ENCODE measurements at places on chromosomes 6 and 20. TPM values are rescaled to one million over a fixed set of nuclear protein-coding genes. Genes with fewer than 3 reads are reported as not detected.

DNA sequence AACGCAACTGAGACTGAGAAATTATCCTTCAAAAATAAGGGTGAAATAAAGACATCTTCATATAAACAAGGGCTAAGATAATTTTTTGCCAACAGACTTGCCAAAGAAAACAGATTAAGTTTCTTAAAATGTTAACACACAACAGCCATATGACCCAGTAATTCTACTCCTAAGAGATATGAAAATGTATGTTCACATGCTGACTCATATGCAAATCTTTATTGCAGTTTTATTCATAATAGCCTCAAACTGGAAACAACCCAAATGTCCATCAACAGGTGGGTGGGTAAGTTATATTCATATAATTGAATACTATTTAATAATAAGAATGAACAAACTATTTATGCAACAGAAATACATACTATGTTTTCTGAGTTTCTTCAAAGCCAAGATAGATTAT, 140.1 kb downstream of the REV3L start:
- no peak for DNase-seq

The SPATS1 gene
- total RNA-seq = not detected

DNA sequence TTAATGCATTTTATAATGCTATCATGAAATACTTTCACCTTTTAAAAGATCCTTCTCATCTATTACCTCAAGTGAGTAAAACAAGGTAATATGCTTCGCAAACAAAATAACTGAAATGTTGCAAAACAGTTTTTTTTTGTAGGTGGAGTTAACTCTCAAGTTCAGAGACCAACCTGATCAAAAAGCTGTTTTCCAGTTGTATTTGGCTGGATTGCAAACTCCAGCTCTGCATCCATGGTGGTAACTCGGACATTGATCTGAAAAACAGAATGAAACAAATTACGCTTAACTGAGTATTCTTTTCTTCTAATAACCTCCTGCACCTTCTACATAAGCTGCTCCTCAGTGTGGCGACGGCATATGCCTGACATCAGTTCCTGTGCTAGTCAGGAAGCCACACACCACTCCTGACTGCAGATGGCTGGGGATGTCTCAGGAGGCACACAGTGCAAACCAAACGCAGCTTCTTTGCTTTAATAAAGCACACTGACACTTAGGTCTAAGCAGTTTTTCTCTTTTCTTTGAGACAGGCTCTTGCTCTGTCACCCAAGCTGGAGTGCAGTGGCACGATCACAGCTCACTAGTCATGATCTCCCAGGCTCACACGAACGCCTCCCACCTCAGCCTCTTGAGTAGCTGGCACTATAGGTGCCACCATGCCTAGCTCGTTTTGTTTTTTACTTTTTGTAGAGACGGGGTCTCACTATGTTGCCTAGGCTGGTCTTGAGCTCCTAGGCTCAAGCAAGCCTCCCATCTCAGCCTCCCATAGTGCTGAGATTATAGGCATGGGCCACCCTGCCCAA, 29.9 kb downstream of the EZR start:
- peak; percentile 8 for DNase-seq

GRCh38 chr6:129642322-129642721, 67.7 kb downstream of the ARHGAP18 start:
- DNase-seq = no peak

- no peak for DNase-seq
These were observed 152.2 kb downstream of the SOD2 start for GRCh38 chr6:159540883-159541282.

The ZC3H12D gene
- total RNA-seq = 0.52 TPM

The ANGPT4 gene
- total RNA-seq = under 0.01 TPM

- no peak for DNase-seq
These were observed 7.8 kb downstream of the C6orf118 start for GRCh38 chr6:165301372-165302246.
